ENCODE measurements at places on chromosomes 13 and 19.

GRCh38 chr19:41226053-41226873, 7.2 kb downstream of the AXL start:
- DNase-seq: no peak

DNA sequence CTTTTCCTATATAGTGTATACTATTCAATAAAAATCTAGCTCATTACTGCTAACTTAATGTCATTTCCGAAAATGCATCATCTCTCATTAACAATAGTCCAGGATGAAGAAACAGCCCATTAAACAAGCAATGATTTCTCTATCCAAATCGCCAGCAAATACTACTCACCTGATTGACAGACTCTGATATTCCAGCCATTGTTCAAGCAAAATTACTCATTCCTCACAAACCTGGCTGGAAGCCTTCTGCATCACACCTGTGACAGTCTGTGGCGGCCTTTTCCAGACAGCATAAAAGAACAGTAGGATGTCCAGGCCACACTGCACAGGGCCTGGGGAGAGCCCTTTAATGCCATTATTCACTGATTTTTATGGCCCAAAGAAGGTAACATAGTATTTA, 115.9 kb downstream of the ABCC4 start:
- no peak for DNase-seq

- no peak for DNase-seq
These were observed 18.3 kb downstream of the NMRK2 start for GRCh38 chr19:3950871-3951861.

DNA sequence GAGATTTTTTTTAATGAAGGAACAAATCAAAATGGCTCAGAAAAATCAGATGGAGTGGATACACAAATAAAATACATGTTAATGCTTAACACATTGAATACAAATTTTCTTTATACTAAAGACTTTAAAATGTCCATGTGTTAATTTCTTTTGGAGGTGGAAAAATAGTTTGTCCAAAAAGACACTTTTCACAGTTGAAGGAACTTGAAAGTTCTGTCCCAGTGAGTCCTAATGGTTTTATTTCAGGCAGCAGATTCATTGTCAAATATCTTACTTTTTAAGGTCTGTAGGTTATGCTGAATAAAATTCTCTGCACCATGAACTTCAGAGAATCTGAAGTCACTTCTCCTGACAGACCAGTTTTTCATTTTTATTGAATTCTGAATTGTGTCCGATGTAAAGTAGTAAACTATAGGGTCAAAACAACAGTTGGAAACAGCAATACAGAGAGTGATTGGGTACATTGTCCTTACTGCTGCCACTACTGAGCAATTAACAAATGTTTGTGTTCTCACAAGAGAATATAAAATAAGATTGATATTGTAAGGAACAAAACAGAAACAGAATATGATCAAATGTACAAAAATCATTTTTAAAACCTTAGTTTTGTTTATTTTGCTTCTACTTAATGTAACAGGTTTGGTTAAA, 1.6 kb downstream of the LPAR6 start:
- DNase-seq: no peak

DNA sequence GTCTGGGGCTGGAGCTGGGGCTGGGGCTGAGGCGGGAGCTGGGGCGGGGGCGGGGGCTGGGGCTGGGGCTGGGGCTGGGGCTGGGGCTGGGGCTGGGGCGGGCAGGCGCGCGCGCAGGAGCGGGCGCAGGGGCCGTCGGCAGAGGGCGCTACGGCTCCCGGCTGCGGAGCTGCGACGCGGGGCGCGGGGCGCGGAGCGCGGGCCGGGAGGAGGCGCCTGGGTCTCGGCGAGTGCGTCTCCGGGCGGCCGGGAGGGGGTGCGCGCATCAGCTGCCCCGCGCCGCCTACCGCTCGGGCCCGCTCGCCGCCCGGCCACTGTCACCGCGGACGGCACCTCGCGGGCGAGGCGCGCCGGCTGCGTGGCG, 422 bp upstream of the MTUS2 start:
- no peak for DNase-seq

- no peak for DNase-seq
These were observed 16.8 kb downstream of the SLAIN1 start for GRCh38 chr13:77714119-77714755.

DNA sequence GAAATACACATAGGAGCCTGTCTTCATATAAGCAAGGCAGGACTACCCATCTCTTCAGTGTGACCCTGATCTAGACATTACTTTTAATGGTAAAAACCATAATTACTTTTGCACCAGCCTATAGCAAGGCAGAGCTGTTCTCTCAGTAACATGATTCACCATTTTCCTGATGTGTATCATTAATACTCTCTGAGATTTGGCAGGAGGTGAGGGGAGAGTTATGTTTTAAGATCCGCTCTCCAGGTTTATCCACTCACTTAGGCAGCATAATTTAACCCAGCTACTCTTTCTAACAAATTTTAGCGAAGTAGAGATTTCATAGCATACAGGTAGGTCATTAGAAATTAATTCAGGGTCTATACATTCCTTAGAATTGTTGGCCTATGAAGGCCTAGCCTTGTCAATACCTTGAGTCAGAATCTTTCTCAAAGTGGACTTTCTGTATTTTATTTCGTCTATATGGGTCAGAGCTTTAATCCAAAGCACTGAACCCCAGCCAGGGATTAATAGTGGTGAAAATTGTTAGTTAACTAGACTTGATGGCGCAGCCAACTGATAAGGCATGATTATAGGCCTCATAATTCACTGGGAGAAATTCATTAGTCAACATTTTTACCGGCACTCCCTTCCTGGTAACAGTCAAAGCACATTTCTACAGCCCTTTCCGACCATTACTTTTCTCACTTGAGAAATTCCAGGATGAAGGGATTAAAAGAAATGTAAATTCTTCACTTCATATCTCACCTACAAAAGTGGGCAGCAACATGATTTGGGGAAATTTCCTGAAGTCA, 955.1 kb downstream of the DIAPH3 start:
- DNase-seq: no peak

- DNase-seq: no peak
These were observed 59.1 kb upstream of the ZNF30 start for GRCh38 chr19:34867631-34868030.

GRCh38 chr19:10855879-10856522, 7.8 kb downstream of the C19orf38 start:
- no peak for DNase-seq

DNA sequence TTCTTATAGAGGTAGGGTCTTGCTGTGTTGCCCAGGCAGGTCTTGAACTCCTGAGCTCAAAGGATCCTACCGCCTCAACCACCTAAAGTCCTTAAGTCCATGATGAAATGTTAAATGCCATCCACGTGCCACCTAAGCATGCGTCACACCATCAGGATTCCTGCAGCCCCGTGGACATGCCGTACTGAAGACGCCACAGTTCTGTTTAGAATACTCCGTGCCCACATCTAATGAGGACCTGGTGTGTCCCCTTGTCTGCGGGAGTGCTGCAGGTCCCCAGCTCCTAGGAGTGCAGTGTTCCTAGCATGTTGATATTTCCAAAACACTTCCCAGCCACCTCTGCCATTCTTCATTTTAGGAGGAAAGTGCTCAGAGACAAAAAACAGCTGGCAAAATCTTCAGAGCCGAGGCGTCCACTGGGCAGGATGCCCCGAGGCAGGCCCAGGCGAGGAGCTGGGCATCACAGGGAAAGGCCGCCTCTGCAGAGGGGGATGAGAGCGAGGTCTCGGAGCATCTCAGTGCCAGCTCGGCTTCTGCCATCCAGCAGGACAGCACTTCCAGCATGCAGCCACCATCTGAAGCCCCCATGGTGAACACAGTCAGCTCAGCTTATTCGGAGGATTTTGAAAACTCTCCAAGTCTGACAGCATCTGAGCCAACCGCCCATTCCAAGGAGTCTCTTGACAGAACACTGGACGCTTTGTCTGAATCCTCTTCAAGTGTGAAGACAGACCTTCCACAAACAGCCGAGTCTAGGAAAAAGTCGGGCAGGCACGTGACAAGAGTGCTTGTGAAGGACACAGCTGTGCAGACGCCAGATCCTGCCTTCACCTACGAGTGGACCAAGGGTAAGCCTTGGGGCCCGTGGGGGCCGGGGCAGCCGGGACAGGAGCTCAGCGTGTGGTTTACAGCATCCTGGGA, 13.2 kb downstream of the C19orf44 start:
- no peak for DNase-seq

DNA sequence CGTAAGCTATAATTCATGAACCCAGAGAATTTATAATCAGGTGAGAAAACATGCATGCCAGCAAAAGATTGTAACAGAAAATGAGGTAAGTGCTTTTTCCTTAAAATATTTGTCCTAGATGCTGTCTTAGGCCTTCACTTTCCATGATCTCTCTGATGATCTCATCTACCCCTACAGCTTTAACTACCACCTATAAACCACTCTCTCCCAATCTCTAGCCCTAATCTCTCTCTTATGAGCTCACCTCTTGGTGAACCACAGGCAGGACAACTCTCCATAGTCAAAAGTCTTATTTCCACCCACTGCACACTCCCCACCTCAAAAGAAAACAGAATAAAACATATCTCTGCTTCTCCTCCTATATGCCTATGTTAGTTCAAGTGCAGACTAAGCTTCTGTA, 137.1 kb downstream of the SLC7A1 start:
- DNase-seq: no peak

- DNase-seq: no peak
These were observed 8.1 kb upstream of the CARM1 start for GRCh38 chr19:10863107-10863717.

DNA sequence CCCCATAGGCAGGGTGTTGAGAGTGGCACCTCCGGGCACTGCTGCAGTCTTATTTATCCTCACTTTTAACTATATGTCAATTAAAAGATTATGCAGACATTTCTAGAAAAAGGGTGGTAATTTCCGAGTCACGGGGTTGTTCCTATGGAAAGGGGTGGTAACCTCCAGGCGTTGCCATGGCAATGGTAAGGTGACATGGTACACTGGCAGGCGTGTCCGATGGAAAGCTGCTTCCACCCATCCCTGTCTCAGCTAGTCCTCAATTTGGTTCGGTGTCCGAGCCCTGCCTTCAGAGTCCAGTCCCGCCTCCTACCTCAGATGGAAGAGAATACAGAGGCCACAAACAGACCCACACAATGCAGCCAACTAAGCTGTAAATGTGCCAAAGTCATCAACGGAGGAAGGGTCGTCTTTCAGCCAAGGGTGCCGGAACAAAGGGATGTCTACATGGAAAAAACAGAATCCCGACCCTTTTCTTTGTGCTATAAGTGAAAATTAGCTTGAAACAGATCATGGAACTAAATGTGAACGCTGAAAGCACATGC, 72.6 kb upstream of the C13orf46 start:
- no peak for DNase-seq

Data from stimulated activated CD8-positive, alpha-beta memory T cell treated with anti-CD3 and anti-CD28 coated beads, Interleukin-4, amount 100 ng/mL, for 1 hour (primary cell).